GM18507 (cell line): ENCODE measurements at places on chromosomes 7 and 10.
A peak's percentile ranks its signal among the peaks of the same experiment; 100 is the strongest.

- DNase-seq: no peak
Measured at GRCh38 chr10:15439341-15439842, 68.3 kb upstream of the FAM171A1 start.

GRCh38 chr7:139648391-139648861, 124.9 kb downstream of the CLEC2L start:
- DNase-seq: no peak

DNA sequence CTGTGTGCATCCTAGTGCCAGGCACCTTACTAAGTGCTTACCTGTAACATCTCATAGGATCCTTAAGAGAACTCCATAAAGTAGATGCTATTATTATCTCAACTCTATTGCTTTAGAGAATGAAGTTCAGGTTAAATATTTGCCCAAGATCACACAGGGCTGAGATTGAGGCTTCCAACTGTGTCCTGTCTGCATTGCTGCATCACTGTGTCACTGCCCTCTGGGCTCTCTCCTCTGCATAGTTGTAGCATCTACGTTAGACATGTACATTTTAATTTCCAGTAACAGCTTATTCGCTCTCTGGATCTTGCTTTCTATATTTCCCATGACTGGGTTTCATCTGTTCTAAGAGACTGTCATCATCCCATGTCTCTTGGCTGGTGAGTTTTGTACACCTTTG, 63.6 kb upstream of the FZD8 start:
- DNase-seq: no peak

- no peak for DNase-seq
Measured at GRCh38 chr7:44884621-44885393, 523 bp downstream of the PURB start.

DNA sequence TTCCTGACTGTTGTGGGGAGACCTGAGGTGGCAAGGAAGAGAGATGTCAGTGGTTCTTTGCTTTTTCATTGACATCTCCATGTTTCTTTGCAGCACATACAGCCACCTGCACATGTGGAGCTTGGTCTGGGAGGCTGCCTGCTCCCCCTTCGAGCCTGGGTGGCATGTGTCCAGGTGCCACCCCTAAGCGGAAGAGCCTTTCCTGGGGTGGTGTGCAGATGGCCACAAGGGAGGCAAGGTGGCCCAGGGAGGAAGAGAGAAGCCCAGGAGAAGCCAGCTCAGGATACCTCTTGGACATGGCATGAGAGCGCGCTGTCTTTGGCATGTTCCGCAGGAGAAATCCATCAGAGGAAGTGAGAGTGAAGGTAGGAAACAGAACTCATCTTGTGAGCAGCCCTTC, 105.9 kb upstream of the NPTX2 start:
- no peak for DNase-seq

- no peak for DNase-seq
Measured at GRCh38 chr10:120749856-120750566, 101.2 kb upstream of the WDR11 start.

DNA sequence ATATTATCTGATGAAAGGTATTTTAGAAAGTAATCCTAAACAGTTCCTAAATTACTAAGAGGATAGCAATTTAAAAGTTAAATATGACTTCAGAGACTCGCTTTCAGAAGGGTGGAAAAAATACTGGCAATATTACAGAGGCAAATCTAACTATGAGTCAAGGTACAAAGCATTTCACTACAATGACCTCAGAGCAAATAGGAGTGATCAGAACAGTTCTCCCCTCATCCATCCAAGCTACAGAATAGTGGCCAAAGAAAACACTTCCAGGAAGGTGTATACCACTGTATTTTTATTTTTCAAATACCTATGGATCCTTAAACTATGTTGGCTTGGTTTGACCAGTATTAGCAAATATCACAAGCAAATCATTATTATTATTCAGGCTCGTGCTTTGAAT, 112.8 kb upstream of the ODAD2 start:
- no peak for DNase-seq

GRCh38 chr10:60870416-60870728, 73.6 kb downstream of the RHOBTB1 start:
- DNase-seq: no peak

DNA sequence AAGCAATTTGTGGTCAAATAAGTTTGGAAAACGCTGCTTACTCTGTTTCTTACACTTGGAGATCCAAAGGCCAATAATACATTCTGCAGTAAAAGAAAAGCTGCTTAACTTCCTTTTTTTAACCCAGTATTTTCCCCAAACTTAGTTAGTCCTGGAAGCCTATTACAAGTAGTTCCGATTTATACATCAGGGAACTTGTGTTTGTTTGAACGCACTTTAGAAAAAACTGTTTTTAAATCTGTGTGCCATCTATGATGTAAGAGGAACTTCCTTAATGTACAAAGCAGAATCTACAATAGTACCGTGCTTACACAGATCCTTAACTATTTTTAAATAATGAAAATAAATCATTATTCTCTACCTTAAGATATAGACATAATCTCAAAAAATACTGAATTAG, 23.0 kb downstream of the SFR1 start:
- DNase-seq: no peak

DNA sequence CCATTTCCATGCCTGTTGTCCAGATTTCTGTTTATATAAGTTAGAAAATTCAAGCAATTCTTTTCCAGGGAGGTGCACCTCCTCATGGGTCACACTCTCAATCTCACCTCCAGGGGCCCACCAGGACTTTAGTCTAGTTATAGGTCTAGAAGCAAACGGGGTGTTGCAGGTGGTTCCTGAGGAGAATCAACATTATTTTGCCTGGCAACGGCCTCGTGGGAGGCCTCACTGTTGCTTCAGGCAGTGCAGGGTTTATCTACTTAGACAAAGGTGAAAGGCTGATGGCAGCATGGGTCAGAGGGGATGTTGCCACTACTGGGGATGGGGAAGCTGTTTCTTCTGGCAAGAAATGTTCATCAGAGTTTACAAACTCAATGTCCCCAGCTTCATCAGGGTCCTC, 56.7 kb upstream of the LRRC18 start:
- no peak for DNase-seq

GRCh38 chr7:132072873-132073272, 503.4 kb downstream of the PLXNA4 start:
- no peak for DNase-seq

- DNase-seq: no peak
Measured at GRCh38 chr7:132614428-132615318, 38.4 kb upstream of the PLXNA4 start.

- no peak for DNase-seq
Measured at GRCh38 chr7:141402277-141402996, 148.8 kb upstream of the AGK start.

DNA sequence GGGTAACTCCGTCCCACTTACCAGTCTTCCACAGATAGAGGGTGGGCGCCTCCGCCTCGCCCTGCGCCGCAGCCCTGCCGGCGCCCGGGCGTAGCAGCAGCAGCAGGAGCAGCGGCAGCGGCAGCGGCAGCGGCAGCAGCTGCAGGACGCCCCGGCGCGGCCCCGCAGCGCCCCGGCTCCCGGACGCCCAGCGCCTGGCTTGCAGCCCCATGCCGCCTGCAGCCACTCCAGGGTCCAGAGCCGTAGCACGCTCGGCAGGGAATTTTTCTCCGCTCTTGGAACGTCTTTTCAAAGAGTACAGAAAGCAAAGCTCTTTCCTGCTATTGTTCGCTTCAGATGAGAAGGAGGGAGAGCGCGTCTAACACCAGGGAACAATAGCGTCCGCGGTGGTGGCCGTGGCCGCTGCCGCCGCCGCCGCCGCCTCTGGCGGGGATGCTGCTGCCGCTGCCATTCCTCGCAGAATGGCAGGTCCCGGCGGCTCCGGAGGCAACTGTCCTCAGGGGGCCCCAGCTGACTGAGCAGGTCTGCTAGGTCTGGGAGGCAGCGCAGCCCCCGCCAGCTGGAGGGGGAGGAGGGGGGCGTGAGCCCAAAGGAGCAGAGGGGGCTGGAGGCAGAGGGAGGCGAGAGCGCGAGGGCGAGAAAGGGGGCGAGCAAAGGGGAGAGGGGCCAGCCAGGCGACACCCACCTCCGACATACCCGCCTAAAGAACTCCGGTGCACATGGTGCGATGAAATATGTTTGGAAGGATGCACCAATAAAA, at the start of gene THSD7A:
THSD7A (minus strand) TSS at position 463 of the 760 bp plus-strand sequence; CDS start at position 211, 252 bp downstream.
- DNase-seq: peak; percentile 1

GRCh38 chr7:124457841-124458240, 307.8 kb downstream of the GPR37 start:
- DNase-seq: no peak

GRCh38 chr10:96645191-96645721, 58.4 kb upstream of the TM9SF3 start:
- no peak for DNase-seq

GRCh38 chr7:67743501-67743900, 746.9 kb downstream of the TYW1 start:
- DNase-seq: no peak

GRCh38 chr7:68689087-68689433, 909.2 kb upstream of the AUTS2 start:
- no peak for DNase-seq

DNA sequence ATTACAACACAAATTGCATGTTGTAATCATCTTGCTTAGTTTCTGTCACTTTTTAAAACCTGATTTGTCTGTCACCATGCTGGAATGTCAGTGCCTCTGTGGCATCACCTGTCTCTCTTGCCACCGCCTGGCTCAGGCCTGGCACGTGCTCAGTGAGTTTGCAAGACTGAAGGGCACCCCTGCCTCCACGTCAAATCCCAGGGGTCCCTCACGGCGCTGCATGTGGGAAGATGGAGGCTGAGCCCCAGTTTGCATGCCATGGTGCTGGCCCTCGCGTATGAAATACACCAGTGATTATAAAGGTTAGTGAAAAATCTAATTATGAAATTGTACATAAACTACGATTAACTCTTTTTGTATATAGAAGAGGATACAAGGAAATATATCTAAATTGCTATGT, 51.9 kb upstream of the VIPR2 start:
- no peak for DNase-seq

- DNase-seq: no peak
Measured at GRCh38 chr7:4612237-4612636, 69.9 kb upstream of the FOXK1 start.

GRCh38 chr10:43396061-43396927, 12.7 kb downstream of the HNRNPF start:
- peak; percentile 71 for DNase-seq

- DNase-seq: no peak
Measured at GRCh38 chr10:80619036-80619435, 81.3 kb downstream of the SH2D4B start.

DNA sequence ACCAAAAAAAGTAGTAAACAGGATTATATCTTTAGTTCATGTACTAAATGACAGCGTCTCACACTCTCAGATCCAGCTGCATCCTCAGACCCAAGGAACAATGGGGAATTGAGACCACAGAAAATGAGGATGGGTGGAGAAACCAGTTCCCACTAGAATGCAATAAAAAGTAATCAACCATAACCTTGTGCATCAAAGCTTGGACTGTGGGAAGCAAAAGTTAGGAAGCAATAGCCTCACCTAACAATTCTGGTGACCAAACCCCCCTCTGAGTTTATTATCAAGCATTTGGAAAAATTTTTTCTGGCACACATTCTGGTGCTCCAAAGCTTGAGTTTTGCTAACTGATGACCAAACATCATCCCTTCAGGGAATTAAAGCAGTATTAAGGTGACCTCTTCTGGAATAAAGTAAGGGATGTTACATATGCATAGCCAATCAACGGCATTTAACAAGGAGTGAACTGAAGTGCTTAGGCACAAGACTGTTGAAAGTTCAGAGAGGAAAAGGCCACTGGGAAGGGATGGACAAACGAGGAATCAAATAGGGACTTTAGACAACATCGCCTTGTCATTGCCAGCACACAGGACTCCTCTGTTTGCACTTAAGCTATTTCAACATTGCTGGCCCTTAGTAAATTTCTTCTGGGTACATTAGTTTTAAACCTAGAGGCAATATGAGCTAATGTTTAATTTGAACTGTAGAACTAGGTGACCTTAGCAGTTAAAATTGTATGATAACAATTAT, 1.2 kb upstream of the MAT1A start:
- DNase-seq: no peak

GRCh38 chr10:80518143-80518806, 19.4 kb upstream of the SH2D4B start:
- no peak for DNase-seq

- no peak for DNase-seq
Measured at GRCh38 chr7:3117081-3117480, 73.4 kb upstream of the CARD11 start.

DNA sequence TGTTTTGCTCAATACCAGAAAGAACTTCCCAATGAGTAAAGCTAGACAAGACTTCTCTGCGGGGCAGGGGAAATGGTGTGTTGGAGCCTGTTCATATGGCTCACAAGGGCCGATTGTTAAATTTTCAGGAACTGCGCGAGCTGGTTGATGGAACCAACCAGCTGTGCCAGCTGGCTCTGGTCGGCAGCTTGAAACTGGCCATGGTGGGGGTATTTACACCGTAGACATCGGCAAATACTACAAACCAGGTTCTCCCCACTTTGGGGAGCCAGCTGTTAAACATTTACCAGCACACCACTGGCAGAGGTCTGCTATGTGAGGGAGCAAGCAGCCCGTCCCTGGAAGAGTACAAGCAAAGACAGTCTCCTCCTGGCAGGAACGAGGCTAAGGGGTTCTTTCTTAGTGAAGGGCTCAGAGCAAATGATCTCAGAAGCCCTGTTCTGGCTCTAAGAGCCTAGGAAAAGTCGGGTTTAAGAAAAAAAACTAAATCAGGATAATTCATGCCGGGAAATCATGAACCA, 8.8 kb upstream of the ZMIZ1 start:
- DNase-seq: no peak

- DNase-seq: no peak
Measured at GRCh38 chr10:121553511-121554264, 44.6 kb downstream of the FGFR2 start.

- no peak for DNase-seq
Measured at GRCh38 chr10:3010816-3011460, 56.4 kb upstream of the PFKP start.

DNA sequence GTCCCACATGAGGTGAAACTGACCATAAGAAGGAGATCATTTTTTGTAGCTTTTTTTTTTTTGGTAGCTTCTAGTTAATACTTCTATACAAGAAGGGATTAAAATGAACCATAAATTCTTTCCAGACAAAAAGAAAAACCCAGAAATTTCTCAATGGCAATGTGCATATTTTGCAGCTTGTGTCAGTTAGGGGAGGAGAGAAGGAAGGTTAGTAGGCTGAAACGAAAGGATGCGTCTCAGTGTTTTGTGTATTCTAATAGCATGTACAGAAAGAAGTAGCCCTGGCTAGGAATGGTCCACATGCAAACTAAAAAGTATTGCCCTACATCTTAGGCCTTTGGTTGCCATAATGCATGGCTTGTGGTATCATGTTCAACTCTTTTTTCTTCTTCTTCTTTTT, 90.6 kb downstream of the CACNB2 start:
- DNase-seq: no peak

DNA sequence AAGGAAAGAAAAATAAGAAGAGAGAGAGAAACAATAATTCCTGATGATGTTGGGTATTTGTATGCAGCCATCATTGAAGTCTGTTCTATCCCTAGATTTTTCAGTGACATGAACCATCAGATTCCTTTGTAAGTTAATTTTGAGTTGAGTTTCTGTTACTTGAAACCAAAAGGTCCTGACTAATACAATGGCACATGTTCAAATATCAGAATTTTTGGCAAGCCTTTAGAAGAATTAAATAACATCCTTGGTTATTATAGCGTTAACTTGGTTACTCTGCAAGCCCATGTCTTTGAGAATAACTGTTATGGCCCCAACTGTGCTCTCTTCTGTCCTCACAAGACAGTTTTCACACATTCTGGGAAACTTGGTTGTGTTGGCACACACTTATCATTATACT, 66.5 kb downstream of the SYPL1 start:
- no peak for DNase-seq
